ENCODE measurements at places on chromosomes 11 and 22.

DNA sequence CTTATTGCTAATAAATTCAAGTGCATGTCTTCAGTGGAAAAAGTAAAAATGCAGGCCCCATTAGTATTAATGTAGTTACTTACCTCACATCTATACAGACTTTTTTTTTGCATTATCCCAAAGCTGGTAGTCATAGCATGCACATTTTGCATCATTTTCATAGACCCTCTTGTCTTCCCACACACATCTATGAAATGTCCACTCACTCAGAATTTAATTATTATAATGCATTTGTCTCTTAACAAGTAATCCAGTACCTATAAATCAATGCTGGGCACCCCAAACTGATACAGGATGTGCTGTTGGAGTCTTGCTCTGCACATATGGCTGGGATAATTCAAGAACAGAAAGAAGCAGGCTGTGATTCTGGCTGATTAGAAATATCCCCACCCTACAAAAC is 370.4 kb upstream of the FAT3 start:
- no peak for DNase-seq

GRCh38 chr22:37994049-37994448 is 9.7 kb upstream of the SOX10 start:
- DNase-seq, result no peak

GRCh38 chr22:44765571-44766285 is 13.4 kb downstream of the ARHGAP8 start:
- no peak for DNase-seq

DNA sequence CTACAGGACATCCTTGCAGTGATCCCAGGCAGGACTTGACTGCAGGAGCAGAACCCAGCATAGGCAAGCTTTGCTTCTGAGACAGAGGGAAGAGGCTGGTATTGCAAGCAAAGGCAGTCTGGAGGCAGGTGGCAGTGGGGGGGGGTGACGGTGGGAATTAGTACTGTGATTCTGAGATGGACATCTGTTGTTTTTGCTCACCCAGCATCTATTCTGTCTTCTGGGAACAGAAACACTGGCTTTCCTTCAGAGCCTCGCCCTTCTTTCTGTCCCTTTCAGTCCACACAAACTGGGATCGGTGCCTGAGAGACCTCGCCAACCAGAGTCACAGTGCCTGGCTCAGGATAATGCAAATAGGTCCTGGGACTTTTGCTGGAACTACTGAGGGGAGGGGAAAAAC is 31.2 kb upstream of the RASL10A start:
- no peak for DNase-seq

GRCh38 chr11:26028393-26028911 is 303.5 kb upstream of the ANO3 start:
- DNase-seq, result no peak
